Fibroblast of skin of left quadriceps (primary cell): ENCODE measurements at places on chromosomes 4 and X.

DNA sequence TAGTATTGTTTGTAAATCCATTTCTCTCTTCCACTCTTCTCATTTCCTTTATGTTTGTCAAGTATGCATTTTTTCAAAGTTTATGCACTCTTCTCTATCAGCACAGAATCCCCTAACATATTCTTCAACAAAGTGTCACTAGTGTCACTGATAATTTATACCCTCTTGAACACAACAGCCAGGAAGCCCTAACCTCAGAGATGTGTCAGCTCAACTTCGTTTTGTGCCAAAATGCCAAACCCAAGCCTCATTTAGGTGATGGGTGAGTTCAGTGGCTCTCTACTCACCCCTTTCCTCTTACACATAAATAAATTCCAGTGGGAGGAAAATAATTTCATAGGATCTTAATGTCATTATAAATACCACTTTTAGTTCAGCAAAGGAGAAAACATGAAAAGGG, 22.4 kb upstream of the P2RY10 start:
- DNase-seq, result no peak

- peak; percentile 42 for DNase-seq
Observed at GRCh38 chr4:114041117-114041475, 61.6 kb upstream of the ARSJ start.

DNA sequence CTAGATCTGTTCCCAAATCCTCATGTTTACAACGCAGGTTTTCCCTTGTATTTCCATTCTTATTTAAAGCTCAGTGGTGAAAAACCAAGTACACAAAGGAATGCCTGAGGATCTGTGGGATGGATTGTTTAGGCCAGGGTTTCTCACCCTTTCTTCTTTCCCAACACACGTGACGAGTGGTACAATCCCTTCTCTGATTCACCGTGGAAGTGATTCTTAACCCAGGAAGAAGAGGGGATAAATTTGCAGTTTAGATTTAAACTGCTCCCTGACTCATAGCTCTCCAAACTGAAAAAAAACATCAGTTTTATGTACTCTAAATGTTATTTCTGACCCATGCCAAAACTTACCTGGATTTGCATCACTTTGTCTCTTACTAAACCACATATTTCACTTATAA, 17.0 kb downstream of the PAQR3 start:
- DNase-seq, result no peak

DNA sequence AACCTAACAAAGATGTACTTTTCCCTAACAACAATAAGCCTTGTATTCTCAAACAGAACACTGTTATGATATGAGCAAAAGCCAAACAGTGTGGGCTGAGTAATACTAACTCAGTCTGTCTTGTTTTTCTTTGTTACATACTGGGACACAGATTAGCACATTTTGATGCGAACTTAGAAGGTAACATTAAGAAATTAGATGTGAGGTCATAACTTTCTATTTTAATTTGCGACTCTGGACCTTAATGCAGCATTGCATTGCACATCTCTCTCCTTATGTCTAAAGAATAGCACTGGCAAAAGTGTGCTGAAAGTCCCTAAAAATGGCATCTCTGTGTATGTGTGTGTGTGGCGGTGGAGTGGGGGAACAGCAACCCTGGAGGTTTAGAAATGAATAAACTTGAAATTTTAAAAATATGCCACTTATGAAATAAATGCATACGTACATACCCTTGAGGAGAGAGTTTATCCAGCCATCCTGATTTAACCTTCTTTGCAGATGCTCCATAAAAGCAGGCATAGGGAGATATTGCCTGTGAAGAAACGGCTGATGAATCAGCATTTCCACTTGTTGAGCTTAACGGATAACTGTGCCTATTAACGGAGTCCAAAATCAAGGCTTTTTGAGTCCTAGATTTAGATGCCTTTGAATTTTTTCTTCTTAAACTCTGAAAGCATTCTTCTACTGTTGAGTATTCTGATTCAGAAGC, 34.2 kb downstream of the ARAP2 start:
- DNase-seq, result no peak

DNA sequence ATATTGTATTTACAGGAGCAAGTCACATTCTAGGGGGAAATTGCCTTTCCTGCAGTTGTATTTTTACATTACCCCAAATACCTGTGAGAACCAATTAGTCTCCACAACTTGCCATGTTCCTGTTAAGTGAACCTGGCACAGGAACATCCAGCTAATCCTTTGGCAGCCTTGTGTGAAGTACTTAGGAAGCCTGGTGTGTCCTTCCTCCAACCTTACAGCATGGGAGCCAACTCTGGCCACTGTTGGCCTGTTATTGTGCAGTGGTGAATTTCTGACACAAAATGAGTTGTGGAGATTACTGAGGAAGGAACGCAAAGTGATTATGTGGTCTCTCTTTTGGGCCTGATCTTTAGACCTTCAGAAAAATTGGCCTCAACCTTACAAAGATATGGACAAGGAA, 238.0 kb upstream of the PITX2 start:
- DNase-seq, result no peak

GRCh38 chrX:13581554-13581953, 12.2 kb downstream of the EGFL6 start:
- DNase-seq, result peak; percentile 59

- no peak for DNase-seq
Observed at GRCh38 chr4:25310803-25311166, 1.8 kb upstream of the ZCCHC4 start.

DNA sequence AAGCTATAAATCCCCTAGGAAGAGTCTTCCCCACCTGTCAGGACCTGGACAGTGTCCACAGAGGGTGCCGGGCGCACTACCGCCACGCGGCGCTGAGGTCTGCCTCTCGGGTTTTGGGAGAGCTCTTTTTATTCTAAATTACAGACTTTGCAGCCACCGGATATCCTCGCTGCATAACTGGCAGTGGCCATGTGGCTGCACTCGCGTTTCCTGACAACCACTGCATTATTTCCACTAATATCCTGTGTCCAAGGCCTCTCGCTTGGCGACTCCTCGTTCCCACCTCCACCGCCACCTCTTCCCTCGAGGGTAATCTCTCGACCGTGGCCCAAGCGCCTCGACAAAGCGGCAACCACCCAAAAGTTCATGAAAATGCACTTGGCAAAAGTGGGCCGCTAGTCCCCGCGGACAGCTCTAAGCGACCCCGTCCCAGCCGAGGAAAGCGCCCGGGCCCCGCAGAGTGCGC, 512 bp upstream of the TMEM131L start:
- DNase-seq, result no peak

- no peak for DNase-seq
Observed at GRCh38 chr4:94724016-94724790, 33.6 kb upstream of the BMPR1B start.

DNA sequence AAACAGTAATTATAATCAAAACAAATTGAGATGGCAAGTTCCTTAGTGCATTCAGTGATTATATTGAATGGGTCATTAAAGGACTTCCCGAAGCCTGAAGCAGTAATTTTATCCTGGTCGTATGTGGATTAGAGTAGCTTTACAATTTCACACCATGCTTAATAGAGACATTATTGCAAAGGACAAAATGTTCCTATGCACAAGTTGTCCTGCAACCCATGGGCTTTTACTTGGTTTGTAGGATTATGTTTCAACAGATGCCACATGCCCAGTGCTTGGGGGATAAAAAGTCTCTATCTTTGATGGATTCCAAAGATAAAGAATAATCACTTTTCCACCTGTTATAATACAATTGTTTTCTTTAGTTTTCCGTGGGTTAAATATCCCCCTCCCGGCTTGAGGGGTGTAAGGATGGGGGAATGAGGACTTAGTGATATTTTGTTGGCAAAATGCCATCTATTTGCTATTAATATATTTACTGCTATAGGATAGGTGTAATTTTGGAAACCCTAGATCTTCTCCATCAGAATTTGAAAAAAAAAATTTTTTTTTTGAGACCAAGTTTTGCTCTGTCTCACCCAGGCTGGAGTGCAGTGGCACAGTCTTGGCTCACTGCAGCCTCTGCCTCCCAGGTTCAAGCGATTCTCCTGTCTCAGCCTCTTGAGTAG, 156.5 kb upstream of the ETNPPL start:
- no peak for DNase-seq

- no peak for DNase-seq
Observed at GRCh38 chr4:164396439-164396838, 357.5 kb upstream of the SMIM31 start.

DNA sequence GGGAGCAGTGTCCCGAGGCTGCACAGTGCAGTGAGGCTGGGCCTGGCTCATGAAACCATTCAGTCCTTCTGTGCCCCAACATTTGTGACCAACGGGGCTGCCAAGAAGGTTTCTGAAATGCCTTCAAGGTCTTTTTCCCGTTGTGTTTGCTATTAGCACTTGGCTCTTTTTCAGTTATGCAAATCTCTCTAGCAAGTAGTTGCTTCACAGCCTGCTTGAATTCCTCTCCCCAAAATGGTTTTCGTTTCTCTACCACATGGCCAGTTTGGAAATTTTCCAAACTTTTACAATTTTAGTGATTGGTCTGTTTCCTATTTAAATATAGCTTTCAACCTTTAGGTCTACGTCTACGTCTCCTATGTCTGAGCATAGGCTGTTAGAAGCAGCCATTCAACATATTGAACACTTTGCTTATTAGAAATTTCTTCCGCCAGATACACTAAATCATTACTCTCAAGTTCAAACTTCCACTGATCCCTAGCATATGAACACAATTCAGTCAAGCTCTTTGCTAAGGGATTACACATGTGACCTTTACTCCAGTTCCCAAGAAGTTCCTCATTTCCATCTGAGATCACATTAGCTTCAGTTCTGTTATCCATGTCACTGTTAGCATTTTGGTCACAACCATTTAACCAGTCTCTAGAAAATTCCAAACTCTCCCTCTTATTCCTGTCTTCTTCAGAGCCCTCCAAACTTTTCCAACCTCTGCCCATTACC, 901.8 kb downstream of the GLUD2 start:
- peak; percentile 23 for DNase-seq

DNA sequence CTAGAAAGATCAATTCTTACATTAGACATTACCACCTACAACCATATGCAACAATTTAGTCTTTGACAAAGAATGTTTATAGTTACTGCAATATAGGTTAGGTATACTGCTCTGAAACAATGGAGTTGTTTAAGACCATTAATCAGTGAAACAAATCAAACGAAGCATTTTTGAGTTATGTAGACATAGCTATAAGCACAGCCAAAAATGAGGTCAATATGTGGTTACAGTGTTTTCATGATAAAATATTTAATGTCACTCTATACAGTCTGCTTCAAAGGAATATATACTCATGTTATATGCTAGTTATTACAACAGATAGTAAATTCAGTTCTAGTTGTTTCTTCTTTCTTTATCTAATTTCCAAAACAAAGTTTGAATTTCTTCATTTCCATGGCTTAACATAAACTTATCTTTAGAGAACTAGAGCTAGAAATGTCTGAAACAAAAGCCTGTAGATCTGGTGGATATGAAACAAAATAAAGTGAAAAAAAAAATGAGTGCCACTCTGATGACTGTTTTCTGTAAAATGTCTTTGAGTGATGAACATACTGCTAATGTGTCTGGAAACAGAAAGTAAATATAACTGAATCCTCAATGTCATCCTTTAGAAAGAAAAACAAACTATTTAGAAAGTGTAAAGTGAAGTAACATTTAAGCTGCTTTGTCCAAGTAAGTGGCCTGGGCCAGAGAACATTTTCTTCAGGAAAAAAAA, 809.0 kb downstream of the FAT4 start:
- no peak for DNase-seq

- no peak for DNase-seq
Observed at GRCh38 chr4:70739496-70740337, 18.0 kb downstream of the RUFY3 start.

- DNase-seq, result no peak
Observed at GRCh38 chr4:5734853-5735252, 23.9 kb downstream of the EVC start.

GRCh38 chr4:90456891-90457290, 329.7 kb downstream of the CCSER1 start:
- no peak for DNase-seq

DNA sequence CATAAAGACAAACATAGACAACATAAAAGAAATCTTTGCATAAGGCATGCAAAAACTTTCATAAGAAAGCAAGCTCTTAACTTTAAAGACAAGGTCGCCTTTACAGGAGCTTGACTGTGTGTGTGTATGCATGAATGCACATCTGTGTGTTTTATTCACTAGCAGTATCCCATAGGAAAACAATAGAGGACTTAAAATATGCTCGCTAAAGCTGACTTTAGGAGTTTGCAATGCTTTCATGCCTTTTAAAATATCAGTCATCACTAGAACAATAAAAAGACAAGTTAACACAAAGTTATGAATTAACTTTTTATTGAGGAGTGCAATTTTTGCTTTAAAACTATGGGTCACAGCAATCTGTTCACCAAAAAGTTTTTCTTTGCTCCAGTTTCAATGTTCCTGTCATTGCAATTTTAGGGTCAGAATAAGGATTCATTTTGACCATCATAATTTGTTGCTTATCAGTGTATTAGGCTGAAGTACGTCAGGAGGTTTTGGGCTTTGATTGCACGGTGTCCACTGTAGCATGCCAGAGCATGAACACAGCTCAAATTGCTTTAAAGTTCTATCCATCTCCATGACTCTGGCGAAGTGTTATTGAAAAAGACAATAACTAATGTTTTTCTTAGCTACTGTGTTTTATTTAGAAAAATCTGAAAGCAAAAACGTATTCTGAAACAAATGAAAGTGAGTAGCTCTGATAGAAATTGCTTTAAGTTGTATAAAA, 36.9 kb downstream of the ANXA10 start:
- no peak for DNase-seq

- DNase-seq, result peak; percentile 14
Observed at GRCh38 chrX:15468036-15468435, 25.1 kb downstream of the PIR start.

GRCh38 chr4:89751416-89751815, 85.5 kb downstream of the SNCA start:
- DNase-seq, result no peak

DNA sequence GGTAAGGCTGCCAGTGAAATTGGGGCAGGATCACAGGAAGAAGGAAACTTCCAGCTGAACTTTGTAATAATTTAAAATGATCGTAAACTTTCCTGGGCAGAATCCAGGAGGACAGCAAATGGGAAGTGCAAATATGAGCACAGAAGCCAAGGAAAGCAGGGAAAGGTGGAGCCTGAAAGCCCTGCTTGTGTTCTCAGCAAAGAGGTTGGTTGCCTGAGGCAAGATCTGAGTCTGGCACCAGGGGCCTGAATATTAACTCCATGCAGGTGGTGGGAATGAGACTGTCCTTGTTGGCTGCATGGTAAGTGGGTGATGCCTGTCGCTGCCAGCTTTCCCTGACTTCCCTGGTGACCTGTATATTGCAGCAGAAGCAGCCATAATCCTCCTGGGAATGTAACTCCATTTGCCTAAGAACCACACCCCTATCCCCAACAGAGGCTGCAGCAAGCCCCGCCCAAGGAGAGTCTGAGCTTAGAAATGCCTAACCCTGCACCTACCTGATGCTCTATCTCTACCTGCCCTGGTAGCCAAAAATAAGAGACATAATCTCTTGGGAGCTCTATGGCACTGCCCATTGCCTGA, 132.0 kb upstream of the HDX start:
- DNase-seq, result no peak
